ENCODE measurements at places on chromosomes 16 and 17.

DNA sequence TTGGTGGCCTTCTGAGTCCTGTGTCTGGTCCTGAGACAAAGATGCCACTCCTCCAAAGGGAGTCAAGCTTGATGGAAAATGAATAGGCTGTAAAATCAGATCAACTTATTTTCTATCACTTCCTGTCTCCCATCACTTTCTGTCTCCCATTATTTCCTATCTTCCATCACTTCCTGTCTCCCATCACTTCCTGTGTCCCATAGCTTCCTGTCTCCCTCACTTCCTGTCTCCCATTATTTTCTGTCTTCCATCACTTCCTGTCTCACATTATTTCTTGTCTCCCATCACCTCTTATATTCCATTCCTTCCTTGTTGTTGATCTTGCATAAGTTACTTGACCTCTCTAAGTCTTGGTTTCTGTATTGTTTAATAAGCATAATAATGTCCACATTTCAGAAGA, 418.5 kb upstream of the EEF2KMT start:
- DNase-seq = no peak

- no peak for DNase-seq
Observed at GRCh38 chr16:66687906-66688625, 8.5 kb downstream of the CMTM4 start.

- DNase-seq = peak; percentile 45
Observed at GRCh38 chr17:48259694-48260291, 152.2 kb downstream of the SNX11 start.

DNA sequence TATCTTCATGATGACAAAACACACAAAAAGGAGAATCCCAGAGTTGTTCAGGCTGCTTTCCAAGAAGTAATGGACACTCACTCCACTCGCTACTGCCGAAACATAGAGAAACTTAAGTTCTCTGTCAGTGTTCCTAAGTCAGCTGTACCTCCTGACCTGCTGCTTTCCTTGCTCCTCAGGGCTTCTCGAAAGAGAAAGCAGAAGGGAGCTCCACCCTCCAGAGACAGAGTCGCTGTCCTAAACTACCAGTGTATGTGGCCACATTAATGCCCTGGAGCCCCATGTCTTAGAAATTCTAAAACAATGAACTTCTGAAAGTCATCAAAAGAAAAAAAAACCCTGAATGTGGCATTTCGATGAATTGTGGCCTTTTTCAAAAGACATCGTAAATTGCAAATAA, 390.8 kb upstream of the MON1B start:
- DNase-seq = no peak

GRCh38 chr16:23107117-23107516, 42.1 kb downstream of the USP31 start:
- no peak for DNase-seq

- DNase-seq = no peak
Observed at GRCh38 chr17:50817838-50818237, 17.5 kb upstream of the WFIKKN2 start.

GRCh38 chr16:66578651-66579531, at the start of gene CMTM2:
Gene CMTM2, plus strand, starts transcription at chr16:66579463. Its CDS starts 145 bp downstream, at chr16:66579608.
- DNase-seq = no peak

DNA sequence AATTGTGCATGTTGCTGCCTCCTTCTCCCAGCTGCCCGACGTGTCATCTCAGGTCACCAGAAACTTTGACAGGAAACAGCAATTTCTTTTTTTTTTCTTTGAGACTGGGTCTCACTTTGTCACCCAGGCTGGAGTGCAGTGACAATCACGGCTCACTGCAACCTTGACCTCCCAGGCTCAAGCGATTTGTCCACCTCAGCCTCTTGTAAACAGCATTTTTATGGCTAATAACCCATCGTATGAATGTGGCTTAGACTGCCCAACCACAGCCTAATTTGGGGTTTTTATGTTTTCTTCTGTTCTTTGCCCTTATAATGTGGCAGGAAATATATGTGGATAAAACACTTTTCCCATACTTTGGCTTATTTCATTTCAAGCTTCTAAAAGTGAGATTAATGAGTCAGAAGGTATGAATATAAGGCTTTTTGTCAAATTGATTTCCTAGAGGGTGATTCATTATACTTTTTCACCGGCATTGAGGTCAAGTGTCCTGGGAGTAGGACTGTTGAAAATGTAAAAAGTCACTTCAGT, 31.0 kb upstream of the SLC5A10 start:
- no peak for DNase-seq

DNA sequence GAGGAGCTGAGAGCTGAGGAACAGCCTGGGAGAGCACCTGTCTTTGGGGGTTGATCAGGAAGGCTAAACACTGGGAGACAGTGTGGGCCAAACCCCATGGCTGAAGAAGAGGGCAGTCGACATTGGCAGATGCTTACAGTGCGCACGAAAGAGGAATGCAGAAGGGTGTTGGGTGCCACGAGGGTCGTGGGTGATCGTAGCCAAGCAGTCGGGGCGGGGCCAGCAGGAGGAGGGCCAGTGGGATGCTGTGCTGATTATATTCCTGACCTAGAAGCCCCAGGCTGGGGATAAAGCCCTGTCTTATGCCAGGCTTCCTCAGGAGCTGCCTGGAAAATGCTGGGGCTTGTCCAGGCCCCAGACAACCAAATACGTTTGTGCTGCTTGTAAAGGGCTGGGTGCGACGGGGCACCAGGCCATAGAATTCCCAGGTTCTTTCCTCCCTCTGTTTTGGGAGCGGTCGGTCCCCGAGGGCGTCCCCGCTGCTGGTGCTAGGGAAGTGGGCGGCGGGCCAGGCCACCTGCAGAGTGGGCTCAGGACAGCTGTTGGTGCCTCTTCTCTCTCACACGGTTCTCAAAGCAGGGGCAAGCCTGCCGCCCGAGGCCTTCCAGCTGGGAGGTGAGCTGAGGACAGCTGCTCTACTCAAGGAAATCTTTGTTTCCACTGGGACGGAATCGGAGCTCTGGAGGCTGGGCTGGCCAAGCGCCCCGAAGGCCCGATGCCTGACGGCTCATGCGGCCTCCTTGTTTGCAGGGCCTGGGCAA, 10.0 kb downstream of the C1QTNF1 start:
- DNase-seq = peak; percentile 79

- DNase-seq = no peak
Observed at GRCh38 chr17:21242780-21243515, 10.3 kb downstream of the NATD1 start.

DNA sequence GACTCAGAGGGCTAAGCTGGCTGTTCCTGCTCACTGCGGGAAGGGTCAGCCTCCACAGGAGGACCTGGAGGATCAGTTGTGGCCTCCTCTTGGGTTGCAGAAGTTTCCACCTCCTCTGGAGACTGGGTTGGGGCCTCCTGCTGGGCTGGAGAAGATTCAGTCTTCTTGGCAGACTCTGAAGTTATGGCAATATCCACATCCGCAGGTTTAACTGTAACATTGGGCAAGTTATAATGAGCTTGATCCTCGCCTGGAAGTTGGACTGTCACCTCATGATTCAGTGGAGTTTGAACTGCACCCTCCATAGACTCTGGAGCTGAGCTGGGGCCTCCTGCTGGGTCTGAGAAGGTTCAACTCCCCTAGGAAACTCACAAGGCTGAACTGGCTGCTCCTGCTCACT, 47.6 kb upstream of the TMEM97 start:
- no peak for DNase-seq

GRCh38 chr17:45225964-45226530, 4.4 kb downstream of the FMNL1 start:
- no peak for DNase-seq

DNA sequence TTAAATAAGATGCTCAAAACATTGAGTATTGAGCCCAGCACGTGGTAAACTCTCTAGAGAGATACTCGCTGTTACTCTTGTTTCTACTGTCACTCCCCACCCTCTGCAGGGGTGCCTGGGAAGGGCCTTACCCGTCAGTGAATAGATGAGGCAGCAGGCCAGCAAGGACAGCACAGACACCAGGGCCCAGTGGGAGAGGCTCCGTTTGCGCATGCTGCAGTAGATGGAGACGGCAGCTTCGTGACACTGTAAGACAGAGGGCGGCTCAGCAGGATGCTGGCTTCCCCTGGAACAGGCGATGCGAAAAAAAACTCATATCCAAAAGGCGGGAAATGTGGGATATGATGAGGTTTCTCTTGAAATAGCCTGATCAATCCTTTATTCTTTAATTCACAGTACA, 20.0 kb downstream of the SLC38A8 start:
- no peak for DNase-seq

DNA sequence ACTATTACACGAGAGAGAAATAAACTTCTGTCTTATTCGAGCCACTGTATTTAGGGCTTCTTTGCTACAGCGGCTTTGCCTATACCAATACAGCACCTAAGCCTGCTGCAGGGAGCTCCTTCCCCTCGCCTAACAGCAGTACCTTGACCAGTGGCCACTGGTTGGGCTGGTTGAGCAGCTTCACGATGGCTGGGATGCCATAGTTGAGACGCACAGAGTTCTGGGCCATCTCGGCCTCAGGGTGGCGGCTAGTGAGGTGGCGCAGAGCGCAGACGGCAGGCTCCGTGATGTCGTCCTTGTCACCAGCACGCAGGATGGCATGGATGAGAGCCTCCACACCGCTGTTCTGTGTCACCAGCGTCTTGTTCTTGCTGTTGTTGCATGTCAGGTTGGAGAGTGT, 23.7 kb downstream of the JUP start:
- DNase-seq = no peak
